NCI-H1417 treated with DMSO at 0.1 percent for 48 hours (cell line): ENCODE measurements at places on chromosomes 12 and 14.

DNA sequence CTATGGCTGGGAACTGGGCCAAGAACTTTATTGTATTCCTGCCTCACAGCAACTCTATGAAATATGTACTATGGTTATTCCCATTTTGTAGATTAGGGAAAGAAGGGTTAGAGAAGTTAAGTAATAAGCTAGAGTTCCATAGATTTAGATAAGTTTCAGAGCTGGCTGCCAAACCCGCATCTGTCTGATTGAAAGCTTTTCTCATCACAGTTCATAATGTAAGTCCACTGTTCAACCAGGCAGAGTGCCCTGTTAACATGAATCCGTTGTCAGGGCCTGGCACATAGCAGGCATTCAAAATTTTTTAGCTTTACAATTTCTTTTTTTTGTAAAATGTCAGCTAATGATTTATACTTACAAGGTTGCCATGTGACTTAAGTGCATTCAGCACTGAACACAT lies 467.3 kb downstream of the NRXN3 start:
- no peak for DNase-seq

DNA sequence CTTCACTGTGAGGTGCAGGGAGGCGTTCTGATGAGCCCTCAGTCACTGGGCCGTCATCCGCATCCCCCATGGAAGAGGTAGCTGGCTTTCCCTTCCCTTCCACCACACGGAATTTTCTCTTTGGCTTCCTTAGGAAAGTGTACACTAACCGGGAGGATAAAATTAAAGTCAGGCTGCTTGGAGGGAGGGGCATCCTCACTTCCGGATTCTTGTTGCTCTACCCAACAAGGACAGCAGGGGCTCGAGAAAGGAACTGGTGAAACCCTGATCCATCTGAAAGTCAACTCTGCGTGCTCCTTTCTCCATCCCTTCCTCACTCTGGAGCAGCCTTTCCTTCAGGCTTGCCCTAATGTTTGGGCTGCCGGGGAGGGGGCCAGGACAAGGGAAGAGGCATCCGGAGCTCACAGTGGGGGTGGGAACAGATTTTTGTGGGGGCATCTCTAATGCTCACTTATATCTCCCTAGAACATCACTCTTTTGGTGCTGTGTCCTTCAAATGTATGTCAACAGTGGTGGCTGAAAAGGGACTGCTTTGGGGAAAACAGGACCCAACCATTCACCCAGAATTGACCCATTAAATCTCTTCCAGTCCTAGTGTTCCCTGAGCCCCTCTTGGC lies 101.4 kb upstream of the FKBP4 start:
- no peak for DNase-seq

DNA sequence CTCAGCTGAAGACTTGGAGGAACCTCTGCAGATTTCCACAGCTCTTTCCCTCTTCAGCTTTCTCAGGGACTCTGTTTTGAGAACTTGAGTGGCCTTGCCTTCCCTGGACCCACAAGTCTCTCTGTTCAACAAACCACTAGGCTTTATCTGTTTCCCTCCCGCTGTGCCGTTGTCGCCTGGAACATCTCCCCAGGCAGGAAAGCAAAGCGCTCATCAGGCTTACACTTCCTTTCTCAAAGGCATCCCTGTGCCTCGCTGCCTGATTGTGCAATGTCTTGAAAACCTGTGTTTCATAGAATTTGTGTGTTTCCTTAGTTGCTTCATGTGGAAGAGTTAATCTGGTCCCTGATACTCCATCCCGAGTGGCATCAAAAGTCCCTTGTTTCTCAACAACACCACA lies 64.1 kb downstream of the PPM1A start:
- DNase-seq, result no peak

DNA sequence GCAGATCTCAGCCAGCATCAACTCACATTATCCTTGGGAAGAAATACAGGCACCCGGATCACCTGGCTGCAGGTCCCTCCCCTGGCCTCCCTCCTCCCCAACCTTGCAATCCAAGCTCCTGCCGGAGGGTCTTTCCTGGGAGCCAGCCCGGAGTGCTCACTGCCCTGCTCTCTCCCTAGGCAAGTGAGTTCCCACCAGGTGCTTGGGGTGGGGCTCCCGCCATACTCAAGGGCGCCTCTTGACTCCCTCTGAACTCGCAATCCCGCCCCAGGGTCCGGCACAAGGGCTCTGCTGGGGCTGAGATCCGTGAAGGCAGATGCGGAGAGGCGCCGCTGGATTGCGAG lies 1.2 kb upstream of the CEP170B start:
- DNase-seq, result no peak
